NCI-H2029 treated with DMSO at 0.1 percent for 48 hours (cell line): ENCODE measurements at places on chromosomes 4 and X.
A peak's percentile ranks its signal among the peaks of the same experiment; 100 is the strongest.

GRCh38 chr4:100164808-100165760 is 25.2 kb downstream of the DDIT4L start:
- no peak for DNase-seq

DNA sequence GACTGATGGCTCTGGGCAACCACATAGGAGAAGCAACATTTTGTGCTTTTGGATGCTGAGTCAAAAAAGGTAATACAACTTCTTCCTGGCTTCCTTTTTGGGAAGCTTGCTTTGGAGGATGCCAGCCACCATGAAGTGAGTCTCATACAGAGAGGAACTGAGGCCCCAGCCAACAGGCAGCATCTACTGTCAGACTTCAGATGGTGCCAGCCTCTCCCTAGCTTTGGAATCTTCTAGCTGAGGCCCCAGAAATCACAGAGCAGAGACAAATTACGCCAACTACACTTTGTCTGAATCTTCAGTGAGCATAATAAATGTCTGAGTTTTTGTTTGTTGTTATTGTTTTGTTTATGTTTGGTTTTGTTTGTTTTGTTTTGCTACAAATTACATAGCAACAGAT is 136.1 kb downstream of the ATP10D start:
- no peak for DNase-seq

GRCh38 chr4:131509521-131509920 is 1639.6 kb upstream of the PCDH10 start:
- no peak for DNase-seq

GRCh38 chr4:188454575-188454974 is 315.3 kb downstream of the TRIML1 start:
- no peak for DNase-seq

DNA sequence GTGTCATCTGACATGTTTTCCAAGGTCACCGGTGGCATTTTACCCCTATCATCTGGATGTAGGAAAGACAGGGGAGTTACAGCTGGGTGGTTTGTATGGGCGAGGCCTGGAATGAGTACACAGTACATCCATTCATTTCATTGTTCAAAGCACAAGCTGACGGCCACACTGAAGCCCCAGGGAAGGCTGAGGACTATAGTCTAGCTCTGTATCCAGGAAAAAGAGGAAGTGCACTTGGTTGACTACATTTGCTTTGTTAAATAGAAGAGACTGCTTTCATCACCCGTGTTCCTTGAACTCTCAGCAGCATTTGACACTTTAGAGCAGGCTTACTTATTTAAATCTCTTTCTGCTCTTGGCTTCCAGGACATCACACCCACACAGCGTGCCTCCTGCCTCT is 1041.0 kb upstream of the TENM3 start:
- DNase-seq: no peak

GRCh38 chr4:89306486-89307177 is 968 bp downstream of the GPRIN3 start:
- peak; percentile 12 for DNase-seq

- DNase-seq: no peak
These were observed 56.5 kb downstream of the ARAP2 start for GRCh38 chr4:36187723-36188333.

DNA sequence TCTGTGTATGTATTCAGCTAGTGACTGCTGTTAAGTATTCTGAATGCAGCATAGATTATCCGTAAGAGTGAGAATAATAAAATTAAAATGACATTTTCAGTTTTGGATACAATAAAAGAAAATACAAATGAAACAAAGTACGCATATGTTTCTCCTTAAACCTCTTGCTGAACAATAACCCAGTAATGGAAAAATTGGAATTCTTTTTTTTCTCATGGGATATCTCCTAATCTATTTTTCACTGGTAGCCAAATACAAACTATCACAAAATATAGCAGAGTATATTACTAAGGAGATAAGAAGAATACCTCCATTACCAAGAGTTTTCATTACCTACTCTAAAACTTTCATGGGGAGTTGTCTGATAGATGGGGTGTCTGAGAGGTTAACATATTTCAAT is 6.0 kb downstream of the RAB28 start:
- no peak for DNase-seq
